Mucosa of gallbladder (tissue), 1 donor: ENCODE measurements at places on chromosomes 4 and X. TPM values are rescaled to one million over a fixed set of nuclear protein-coding genes. Genes with fewer than 3 reads are reported as not detected.

- DNase-seq, result no peak
Measured at GRCh38 chr4:158903472-158904043, 134.7 kb downstream of the FNIP2 start.

GRCh38 chrX:112868586-112868985 lies 28.0 kb upstream of the AMOT start:
- DNase-seq, result no peak

DNA sequence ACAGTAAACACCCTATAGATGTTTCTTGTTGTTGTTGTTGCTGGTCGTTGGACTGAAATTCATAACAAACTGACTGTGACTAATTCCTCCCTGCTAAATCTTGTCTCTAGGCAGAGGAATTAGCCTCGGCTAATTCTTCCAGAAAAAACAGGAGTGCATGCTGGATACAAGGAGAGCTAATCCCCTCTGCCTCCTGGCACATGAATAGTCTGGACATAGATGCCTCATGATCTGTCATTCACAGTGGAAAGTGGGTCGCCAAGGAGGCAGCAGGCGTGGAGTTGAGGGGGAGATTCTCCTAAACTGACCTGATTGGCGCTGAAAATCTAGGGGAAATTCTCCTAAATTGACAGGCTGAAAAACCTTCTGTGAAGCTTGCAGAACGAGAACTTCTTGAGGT lies 220.1 kb downstream of the DCTD start:
- no peak for DNase-seq

Gene DHX15
- 84.5 TPM for total RNA-seq

Gene SPP1
- 3,399 TPM for total RNA-seq

Gene CRMP1
- total RNA-seq, result 1.4 TPM

Gene SPATA4
- 0.29 TPM for total RNA-seq

Gene QRFPR
- 0.17 TPM for total RNA-seq
